ENCODE measurements at places on chromosomes 3 and 15. TPM values are rescaled to one million over a fixed set of nuclear protein-coding genes. Genes with fewer than 3 reads are reported as not detected.

CCR8 gene
- not detected for total RNA-seq

GRCh38 chr3:178771511-178771910 lies 235.3 kb downstream of the KCNMB2 start:
- DNase-seq, result no peak

- peak; percentile 44 for DNase-seq
Observed at GRCh38 chr3:48140336-48140757, 47.9 kb downstream of the CDC25A start.

DNA sequence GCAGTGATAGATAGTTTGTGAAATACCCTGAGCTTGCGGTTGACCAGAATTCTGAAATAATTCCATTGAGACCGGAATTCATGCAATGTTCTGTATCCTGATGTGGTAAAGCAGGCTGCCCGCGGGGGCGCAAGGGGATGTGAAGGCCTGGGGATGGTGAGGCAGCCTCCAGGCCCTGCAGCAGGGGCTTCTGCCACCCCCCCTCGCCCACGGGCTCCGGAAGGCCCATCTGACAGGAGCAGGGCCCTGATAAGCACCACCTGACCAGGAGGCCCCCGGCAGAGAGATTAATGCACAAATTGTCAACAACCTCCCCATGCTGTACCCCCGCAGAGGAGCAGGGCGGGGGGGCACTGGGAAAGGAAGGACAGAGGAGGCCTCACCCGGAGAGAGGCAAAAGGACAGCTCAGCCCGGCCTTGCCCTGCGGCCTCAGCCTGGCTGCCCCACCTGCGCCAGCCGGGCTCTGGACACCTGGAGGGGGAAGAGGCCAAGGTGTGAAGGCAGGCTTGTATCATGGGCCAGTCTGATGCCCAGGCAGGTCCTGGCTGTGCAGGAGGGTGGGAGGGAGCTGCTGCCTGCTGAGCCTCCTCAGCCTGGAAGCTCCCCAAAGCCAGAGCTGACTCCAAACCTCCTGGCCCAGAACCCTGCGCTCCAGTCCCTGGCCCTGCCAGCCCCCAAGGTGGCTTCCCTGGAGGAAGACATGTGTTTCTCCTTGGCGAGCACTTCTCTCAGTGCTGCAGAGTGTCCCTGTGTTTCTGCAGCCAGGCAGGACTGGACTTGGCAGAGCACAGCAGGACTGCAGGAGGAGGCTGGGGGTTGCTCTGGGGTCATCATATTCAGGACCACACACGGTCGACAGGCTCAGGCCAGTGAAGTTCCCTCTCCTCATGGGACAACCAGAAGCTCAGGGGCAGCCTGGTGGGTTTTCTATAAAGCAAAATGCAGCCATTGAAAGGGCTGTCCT lies 46.5 kb downstream of the RPN1 start:
- no peak for DNase-seq

- peak; percentile 36 for DNase-seq
Observed at GRCh38 chr3:122754929-122755328, 38.7 kb downstream of the HSPBAP1 start.

STRIT1 gene
- not detected for total RNA-seq

SLC28A1 gene
- not detected for total RNA-seq

ZNF654 gene
- total RNA-seq, result 14.6 TPM

DNA sequence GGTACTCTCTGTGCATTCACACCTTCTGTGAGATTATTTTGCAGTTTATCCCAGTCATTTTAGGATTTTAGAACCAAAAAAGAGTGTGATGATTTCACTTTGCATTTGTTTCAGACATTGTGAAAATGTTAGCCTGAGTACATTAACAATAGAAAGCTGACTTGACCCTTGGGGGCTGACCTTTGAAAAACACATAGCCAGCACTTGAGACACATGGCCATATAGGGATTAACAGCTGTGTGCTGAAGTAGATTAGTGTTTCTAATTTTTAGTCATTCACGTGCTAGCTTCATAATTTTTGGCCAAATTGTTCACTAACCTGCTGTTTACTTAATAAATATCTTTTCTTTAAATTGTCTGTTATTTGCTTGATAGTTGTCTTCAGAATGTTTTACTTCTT lies 3.5 kb downstream of the FEM1B start:
- DNase-seq, result peak; percentile 33

- DNase-seq, result peak; percentile 98
Observed at GRCh38 chr15:78506971-78507830, at the start of gene HYKK. Gene HYKK (plus strand): TSS chr15:78507577. CDS start chr15:78513089, 5,512 bp downstream.

- no peak for DNase-seq
Observed at GRCh38 chr3:165526367-165526766, 310.9 kb downstream of the BCHE start.

- no peak for DNase-seq
Observed at GRCh38 chr15:21261396-21261964, 178.8 kb downstream of the POTEB3 start.

DNA sequence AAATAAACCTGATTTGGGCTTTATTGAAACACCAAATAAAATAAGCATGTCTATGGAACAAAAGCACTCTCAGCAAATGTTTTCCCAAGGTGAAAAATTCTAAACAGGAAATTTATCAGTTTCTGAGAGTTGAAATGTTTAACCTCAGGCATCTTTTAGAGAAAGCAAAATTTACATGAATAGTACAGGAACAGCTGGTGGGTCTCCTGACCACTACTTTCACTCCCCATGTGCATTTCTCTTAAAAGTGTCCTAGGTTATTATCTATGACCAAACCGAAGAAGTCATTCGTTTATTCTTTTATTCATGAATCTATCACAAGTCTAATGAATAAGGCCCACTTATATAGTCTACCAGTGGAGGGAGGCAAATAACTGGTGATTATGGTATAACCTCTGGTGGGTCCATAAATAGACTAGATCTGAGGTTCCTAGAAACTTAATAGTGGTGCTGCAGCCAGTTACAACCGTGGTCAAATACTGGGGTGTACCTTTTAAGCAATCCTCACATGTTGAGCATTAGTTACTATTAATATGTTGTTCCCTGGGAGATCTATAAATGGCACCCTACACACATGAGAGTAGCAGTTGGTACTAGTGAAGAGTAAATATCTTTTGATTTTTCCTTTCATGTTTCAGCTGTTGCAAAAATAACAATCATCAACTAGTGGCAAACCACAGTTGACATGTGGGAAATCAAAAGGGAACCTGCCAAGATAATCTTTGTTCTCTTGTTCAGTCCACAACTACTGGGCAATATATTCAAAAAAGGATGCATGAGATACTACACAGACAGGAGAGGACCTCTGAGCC lies 169.3 kb upstream of the STAC start:
- DNase-seq, result no peak

DNA sequence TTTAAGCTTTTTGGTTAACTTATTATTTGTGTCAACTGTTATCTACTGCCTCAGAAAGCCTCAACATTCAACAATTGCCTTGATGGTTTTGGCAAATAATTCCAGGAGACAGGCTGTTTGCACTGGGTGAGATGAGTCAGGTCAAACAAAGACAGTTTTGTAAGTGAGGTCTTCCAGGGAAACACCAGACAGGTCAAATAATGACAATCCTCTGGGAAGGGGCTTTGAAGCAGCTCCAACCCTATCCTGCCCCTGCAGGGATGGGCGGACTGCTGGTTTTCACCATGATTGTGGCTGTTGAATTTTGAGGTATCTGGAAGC lies 79.4 kb upstream of the PRR23E start:
- no peak for DNase-seq

GRCh38 chr15:50148362-50148963 lies 29.4 kb upstream of the ATP8B4 start:
- DNase-seq, result peak; percentile 61

DNA sequence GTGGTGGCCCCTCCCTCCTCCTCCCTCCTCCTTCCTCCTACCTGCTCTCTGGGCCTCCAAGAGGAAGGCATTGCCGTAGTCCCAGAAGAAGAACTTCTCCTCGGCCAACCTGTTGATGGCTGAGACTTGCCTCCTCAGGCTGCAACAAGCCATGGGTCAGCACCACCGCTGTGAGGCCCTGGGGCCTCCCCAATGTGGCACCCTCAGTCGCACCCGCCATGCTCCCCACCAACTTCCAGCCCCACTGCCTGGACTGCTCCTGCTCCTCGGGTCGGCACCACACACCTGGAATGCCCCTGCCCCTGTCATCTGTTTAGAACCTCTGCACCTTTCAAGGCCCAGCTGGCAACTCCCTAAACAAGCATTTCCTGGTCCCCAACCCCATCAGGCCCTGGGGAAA lies 17.6 kb downstream of the UROC1 start:
- DNase-seq, result no peak

GRCh38 chr15:84928843-84929168 lies 44.3 kb downstream of the SLC28A1 start:
- no peak for DNase-seq

DNA sequence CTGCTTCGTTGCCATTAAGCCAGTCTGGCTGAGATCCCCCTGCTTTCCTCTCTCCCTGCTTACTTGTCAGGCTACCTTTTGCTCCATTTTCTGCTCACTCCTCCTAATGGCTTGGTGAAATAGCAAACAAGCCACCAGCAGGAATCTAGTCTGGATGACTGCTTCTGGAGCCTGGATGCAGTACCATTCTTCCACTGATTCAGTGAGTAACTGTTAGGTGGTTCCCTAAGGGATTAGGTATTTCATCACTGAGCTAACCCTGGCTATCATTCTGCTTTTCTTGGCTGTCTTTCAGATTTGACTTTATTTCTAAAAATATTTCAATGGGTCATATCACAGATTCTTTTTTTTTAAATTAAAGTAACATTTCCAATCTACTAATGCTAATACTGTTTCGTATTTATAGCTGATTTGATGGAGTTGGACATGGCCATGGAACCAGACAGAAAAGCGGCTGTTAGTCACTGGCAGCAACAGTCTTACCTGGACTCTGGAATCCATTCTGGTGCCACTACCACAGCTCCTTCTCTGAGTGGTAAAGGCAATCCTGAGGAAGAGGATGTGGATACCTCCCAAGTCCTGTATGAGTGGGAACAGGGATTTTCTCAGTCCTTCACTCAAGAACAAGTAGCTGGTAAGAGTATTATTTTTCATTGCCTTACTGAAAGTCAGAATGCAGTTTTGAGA lies 25.0 kb downstream of the CTNNB1 start:
- no peak for DNase-seq

CD200 gene
- 8.2 TPM for total RNA-seq

DNA sequence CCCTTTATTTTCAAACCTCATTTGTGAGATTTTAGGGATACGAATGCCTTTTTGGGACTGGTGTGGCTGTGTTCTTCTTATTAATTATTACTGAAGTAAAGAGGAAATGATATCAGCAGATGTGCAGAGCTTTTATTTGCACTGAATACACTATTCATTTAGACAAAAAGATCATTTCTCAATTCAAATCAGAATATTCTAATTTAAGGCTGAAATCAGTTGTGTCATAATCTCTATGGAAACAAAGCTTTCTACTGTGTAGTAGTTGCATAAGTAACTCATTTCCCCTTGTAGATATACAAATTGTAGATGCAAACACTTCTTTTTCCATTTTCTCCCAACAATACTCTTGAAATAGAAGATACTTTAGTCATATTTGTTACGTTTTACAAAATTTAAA lies 56.0 kb downstream of the PDE8A start:
- DNase-seq, result no peak
